LoVo (cell line): ENCODE measurements at places on chromosomes 2 and 18.
A peak's percentile ranks its signal among the peaks of the same experiment; 100 is the strongest.

GRCh38 chr2:21700644-21701043 lies 576.9 kb downstream of the TDRD15 start:
- DNase-seq: no peak

- DNase-seq: no peak
Observed at GRCh38 chr2:108607706-108608301, 73.5 kb downstream of the LIMS1 start.

- no peak for DNase-seq
Observed at GRCh38 chr2:69668598-69668997, 25.1 kb upstream of the AAK1 start.

GRCh38 chr2:234679741-234680687 lies 183.1 kb upstream of the ARL4C start:
- DNase-seq: peak; percentile 64

GRCh38 chr2:26352892-26353291 lies 6.3 kb upstream of the ADGRF3 start:
- no peak for DNase-seq

DNA sequence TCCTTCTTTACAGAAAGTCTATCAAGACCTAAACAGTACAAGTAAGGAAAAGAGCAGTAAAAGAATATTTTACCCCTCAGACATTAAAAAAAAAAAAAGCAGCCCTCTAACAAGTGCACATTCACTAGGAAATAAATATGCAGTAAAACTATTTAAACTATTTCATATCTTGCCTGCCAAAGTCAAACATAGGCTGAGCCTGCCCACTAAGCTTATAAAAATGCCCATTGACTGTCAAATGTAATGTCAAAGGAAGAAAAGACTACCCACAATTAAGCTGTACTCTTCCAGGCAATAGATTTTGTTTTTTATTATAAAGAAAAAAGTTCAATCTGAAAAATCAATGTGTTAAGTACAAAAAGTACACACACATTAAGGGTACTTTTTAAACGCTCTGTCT lies 11.8 kb downstream of the ALS2 start:
- DNase-seq: no peak

DNA sequence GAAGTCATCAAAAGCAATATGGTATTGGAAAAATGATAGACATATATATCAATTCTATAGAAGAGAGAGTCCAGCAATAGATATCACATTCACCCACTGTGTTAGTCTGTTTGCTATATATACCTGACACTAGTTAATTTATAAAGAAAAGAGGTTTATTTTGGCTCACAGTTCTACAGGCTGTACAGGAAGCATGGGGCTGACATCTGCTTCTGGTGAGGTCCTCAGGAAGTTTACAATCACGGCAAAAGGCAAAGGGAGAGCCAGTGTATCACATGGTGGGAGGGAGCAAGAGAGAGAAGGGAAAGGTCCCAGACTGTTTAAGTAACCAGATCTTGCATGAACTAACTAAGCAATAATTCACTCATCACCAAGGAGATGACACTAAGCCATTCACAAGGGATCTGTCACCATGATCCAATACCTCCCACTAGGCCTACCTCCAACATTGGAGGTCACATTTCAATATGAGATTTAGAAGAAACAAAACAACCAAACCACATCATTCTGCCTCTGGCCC lies 470.6 kb downstream of the METTL4 start:
- DNase-seq: no peak

DNA sequence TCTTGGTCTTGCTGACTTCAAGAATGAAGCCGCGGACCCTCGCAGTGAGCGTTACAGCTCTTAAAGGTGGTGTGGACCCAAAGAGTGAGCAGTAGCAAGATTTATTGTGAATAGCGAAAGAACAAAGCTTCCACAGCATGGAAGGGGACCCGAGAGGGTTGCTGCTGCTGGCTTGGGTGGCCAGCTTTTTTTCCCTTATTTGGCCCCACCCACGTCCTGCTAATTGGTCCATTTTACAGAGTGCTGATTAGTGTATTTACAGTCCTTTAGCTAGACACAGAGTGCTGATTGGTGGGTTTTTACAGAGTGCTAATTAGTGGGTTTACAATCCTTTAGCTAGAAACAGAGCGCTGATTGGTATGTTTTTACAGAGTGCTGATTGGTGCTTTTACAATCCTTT lies 88.0 kb upstream of the LTBP1 start:
- no peak for DNase-seq

DNA sequence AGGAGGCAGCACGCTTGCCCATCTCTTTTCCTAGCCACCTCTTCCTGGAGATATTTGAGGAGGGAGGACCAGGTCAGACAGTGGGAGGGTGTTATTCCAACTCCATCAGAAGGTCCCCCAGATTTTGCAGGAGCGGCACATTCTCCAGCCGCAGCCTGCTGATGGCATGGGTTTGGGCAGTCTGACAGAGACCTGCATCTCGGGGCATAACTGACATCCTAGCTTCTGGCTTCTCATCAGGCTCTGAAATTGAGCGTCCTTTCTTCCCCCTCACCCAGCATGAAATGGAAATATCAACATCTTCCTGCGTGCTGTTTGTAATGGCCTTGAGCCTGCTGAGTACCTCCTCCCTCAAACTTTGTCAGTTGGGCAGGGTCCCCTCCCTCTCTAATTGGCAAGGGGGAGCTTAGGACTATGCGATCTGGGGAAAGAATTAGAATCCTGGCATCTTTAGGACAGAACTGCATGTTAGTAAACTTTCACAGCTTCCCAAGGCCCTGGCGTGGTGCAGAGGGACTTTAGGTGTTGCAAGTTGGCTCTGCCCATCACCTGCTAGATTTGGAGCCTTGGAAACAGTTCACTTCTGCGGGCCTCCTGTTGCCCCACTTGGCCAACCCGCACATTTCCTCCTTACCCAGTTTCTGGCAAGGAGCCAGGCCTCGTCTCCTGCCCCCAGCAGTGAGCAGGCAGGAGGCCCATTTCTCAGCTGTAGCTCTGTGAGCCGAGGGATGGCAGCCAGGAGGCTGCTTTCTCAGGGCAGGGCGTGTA lies 2.2 kb downstream of the ITM2C start:
- DNase-seq: peak; percentile 47

DNA sequence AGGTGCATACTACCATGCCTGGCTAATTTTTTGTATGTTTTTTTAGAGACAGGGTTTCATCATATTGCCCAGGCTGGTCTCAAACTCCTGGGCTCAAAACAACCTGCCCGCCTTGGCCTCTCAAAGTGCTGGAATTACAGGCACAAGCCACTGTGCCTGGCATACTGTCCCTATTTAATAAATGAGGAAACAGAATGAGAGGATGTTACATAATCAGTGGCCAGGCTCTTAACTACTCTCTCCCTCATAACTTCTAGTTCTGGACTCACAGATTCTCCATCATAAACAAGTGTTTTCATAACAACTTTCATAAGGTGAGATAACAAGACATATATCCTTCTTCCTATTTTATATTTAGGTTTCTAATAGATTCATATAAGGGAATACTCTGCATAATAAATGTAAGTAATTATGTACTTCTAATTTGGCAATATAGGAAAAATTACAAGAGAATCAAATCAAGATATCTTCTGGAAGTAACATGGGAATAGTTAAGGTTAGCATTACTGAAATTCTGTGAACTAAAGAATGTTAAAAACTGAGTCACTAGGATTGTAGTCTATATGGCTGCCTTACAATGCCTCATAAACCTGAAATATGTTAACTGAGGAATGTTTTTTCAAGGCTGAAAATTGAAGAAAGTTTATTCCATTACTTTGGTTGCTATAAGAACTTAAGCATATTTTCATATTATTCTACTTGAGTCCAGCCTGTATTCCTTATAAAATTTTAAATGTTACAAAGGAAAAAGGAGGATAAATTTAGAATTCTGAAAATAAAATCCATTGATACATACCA lies 71.3 kb downstream of the SLC25A12 start:
- no peak for DNase-seq

DNA sequence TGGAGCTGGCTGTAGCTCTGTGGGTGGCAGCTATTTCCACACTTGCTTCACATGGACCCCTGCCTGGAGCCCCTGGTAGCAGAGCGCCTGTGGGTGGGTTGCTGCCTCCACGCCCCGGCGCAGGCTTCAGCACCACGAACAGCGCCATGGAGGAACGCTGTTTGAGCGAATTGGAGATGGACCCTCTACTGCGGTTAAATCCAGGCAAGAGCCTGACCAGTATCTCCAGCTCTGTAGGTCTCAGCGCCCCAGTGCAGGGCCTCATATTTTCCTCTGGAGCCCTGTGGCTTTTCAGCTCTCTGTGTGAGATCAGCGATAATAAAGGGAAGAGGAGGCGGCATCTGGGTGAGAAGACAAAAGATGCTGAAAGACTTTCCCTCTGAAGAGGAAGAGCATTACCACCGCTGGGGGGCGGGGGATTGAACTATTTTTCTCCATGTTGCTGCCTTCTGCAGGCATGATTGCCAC lies 12.0 kb downstream of the ONECUT2 start:
- DNase-seq: no peak

- DNase-seq: peak; percentile 70
Observed at GRCh38 chr2:138948070-138948539, 167.9 kb upstream of the NXPH2 start.
